ENCODE measurements at places on chromosomes 12 and 14.
A peak's percentile ranks its signal among the peaks of the same experiment; 100 is the strongest.

DNA sequence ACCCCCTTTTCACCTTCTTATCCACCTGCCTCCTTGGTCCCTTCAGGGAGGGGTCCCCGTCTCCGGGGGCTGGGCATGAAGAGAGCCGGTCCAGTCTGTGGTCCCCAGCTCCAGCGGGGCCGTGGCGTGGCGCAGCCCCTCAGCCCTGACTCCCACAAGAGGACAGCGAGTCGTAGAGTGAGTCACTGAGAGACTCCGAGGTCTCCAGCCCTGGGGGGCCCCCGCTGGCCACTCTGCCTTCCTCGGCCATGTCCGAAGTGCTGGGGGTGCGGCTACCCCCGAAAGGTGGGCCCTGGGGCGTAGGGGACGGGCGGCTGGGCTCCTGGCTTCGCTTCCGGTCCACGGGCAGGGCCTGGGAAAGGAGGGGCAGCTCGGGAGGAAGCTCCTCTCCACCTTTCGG is 36.5 kb downstream of the NCKAP5L start:
- no peak for DNase-seq

- DNase-seq, result no peak
Observed at GRCh38 chr12:53011889-53012288, 5.6 kb downstream of the EIF4B start.

DNA sequence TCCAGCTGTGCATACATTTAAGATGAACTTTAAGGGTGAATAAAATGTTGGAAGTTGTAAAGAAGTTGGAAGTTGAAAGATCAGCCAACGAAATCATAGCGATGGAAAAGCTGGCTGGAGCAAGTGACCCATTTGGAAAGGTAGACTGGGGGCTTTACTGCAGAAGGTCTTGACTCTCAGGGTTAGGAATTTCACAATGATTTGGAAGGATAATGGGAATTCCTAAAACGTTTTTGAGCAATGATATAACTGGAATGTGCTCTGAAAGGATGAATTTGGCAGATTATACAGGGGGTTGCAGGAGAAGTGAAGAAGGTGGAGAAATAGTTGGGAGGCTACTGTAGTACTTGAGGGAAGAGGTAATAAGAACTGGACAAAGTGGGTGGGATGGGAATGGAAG is 27.4 kb downstream of the EMP1 start:
- DNase-seq, result no peak

GRCh38 chr14:103568952-103569351 is 6.2 kb downstream of the COA8 start:
- no peak for DNase-seq

GRCh38 chr12:63276537-63277365 is 125.8 kb upstream of the AVPR1A start:
- no peak for DNase-seq

- DNase-seq, result no peak
Observed at GRCh38 chr14:72824051-72824450, 69.8 kb downstream of the DPF3 start.

- DNase-seq, result no peak
Observed at GRCh38 chr12:128542844-128543243, 275.9 kb downstream of the TMEM132C start.

DNA sequence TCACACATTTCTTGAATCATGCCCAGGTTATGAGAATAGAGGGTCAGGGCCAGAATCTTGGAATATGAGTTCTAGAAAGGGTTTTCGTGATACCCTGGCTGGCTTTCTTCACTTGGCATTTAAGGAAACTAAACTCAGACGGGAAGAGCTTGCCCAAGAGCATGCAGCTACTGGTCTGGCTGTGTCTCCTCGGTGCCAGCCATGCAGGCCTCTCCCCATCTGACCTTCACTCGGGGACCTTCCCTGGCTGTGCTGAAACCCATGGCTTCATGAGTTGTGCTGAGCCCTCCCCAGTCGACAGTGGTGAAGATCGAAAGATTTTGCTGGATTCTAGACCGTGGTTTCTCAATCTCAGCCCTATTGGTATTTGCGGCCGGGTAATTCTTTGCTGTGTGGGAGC is 38.0 kb downstream of the FOXN3 start:
- DNase-seq, result no peak

- no peak for DNase-seq
Observed at GRCh38 chr12:10015450-10015849, 5.0 kb downstream of the CLEC12B start.

- no peak for DNase-seq
Observed at GRCh38 chr14:65784574-65784973, 372.0 kb downstream of the FUT8 start.

DNA sequence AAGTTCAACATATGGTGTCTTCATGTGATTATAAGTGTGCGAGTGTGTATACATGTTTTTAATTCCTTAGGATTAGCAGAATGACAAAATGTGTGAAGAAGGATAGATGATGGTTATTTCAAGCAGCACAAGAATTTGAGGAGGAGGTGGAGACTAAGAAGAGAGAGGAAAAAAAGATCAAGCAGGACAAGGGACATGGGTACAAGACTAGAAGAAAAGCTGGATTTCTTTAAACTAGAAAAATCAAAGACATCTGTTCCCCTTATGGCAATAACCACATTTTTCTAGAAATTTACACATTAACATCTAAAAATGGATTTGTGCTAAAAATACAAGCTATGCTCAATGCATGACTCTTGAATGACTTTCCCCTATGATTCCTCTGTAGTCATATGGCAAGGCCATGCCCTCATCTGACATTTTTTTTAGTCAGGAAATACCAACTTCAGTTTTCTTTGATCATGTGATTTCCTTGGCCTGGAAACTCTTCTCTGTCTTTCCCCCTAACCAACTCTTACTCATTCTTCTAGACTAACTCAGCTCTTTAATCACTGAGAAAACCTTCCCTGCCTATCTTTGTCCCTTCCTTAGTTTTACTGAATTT is 435.8 kb downstream of the NRXN3 start:
- no peak for DNase-seq

- DNase-seq, result no peak
Observed at GRCh38 chr12:30930238-30930637, 3.7 kb downstream of the TSPAN11 start.

- no peak for DNase-seq
Observed at GRCh38 chr14:65413739-65414045, 1.2 kb downstream of the FUT8 start.

DNA sequence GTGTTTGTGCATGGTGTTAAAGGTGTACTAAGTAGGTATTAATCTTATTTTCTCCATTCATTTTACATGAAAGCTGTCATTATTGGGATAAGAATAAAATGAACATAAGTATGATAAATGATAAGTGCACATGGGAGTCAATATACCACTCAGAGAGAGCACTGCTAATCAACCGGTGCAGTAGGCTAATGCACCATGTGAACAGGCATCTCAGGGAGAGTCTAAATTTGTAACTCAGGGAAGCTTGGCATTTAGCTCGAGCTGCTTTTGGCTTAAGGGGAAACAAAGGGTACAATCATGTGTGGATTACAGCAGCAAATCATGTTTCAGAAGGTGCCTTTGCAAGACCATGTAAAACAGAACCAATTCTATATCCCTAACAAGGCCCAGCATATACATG is 127.4 kb downstream of the MGST1 start:
- no peak for DNase-seq

GRCh38 chr12:69792533-69792932 is 32.5 kb upstream of the MYRFL start:
- no peak for DNase-seq

- DNase-seq, result no peak
Observed at GRCh38 chr12:6090803-6091202, 33.7 kb downstream of the VWF start.

DNA sequence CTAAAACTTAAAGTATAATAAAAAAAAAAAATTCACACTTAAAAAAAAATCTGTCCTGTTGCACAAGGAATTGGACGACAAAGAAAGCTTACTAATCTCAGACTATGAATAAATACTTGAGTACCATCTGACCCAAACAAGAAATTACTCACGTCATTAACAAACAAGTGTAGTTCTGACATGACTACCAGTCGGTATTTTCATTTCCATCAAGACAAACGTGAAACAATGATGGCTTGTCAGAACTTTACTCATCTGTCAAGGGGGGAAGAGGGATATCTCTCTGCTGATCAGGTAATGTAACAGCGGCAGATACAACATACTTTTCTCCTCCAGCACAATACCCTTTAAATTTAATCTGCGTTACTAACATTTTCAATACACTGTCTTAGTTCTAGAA is 78.3 kb downstream of the CDK17 start:
- no peak for DNase-seq

- no peak for DNase-seq
Observed at GRCh38 chr12:112468046-112468445, 49.3 kb downstream of the PTPN11 start.

DNA sequence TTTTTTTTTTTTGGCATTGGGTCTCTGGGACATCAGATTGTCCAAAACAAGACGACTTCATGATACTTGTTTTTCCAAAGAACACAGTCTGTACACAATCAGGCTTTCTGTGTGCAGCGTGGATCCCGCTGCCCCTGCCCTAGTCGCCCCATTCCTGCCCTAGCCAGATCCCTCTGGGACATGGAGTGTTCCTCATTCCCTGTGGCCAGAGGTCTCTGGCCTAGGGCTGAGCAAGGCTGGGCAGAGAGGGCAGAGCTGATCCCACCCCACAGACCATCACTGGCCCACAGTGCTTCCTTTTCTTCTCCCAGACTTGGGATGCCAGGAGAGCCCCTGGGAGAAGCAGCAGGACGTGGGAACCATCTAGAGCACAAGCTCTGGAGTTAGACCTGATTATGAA is 20.9 kb upstream of the EIF2B2 start:
- DNase-seq, result no peak

- no peak for DNase-seq
Observed at GRCh38 chr12:31118347-31119191, 44.9 kb downstream of the DDX11 start.

DNA sequence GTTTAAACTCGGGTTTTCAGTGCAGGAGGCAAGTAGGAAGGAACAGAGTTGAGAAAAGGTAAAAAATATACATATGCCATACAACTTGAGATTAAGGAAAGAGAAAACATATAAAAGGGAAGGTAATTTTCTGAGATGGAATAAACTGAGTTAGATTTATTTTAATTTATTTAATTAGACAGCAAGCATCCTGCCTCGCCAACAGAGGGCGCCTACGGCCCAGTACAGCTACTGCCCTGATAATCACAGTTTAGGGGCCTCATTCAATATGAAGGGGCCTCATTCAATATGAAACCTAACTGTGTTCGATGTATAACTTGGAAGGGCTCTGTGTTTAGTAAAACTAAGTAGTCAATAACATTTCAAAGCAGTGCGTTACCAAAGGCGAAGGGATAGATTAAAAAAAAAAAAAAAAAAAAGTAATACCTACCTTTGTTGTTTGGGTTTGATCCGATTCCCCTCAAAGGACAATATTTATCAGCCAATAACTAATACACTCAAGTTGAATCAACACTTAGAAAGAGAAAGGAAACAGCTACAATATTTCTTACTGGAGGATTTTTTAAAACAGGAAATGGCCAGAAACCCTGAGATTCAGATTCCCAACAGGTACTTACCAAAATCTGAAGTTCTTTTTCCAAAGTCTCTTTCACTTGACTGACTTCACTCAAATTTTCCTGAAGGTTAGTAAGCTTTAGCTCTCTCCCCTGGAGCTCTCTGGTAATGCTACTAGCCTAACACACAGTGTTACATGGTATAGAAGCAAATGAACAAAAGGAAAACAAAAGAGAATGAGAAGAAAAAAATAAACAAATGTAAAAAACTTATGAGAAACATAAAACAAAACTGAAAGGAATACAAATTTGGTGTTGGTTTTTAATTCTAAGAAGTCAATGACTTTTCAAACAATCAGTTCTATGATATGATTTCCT is 70.0 kb upstream of the VPS33A start:
- DNase-seq, result no peak

DNA sequence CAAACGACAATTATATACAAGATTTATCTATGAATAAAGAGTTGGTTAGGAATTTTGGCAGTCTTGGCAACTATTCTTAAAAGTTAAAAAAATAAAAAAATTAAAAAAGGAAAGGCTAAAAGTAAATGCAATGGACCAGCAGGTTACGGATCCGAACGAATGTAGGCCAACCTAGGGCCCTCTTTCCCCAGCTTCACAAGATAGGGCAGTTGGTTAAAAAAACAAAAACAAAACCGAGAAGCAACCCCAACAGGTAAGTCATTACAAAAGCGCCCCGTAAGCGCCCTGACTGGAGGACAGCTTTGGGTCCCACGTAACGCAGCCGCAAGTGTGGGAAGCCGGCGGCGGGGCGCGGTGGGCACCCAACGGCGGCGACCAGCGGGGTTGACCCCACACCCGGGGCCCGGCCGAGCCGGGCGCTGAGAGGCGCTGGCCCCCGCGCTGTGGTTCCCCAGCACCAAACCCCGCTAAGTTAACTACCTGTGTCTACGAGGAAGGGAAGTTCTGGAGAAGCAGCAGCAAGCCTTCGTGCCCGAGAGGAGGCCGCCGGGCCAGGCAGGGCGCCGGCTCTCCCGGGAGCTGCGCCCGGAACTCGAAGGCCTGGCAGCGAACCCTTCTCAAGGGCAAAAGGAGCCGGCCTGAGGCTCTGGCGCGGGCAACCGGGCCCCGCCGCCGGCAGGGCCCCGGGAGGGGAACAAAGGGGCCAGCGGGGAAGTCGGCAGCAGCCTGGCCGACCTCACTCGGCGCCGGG is 882 bp downstream of the HECTD1 start:
- DNase-seq, result peak; percentile 71
